ENCODE measurements at places on chromosomes 4 and X. TPM values are rescaled to one million over a fixed set of nuclear protein-coding genes. Genes with fewer than 3 reads are reported as not detected.

SORBS2 gene
- 61.9 TPM for total RNA-seq

PPA2 gene
- total RNA-seq = 58.4 TPM

DNA sequence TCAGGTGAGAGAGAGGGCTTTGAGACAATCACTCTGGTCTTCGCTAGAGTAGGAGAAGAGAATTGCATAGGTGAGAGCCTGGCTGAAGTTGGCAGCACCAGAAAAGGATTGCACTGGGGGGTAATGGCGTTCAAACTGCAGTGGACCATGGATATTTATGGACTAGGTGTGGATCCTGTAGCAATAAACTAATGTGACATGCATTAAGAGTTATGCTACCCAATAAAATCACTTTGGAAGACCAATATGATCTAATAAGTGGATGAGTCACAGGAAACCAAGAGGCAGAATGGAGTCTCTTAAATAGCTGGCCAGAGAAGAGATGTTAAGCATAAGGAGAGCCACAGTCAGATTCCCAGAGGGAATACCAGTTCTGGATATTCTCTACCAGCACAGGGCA, 259.8 kb downstream of the FBXO8 start:
- no peaks in the 10 kb centered on the region for H3K36me3 ChIP-seq
- no peak overlapping the region for H3K27ac ChIP-seq
- no peaks in the 10 kb centered on the region for H3K4me1 ChIP-seq

- H3K4me1 ChIP-seq = no peaks in the 10 kb centered on the region
- no peak overlapping the region for H3K27ac ChIP-seq
- no peaks in the 10 kb centered on the region for H3K27me3 ChIP-seq
- H3K4me3 ChIP-seq = no peak overlapping the region
- no peak for DNase-seq
Measured at GRCh38 chrX:120732879-120733278, 103.0 kb upstream of the C1GALT1C1 start.

GRCh38 chr4:119286377-119287002, 35.4 kb downstream of the FABP2 start:
- H3K4me3 ChIP-seq = no peak overlapping the region
- DNase-seq = peak; percentile 49
- H3K36me3 ChIP-seq = peaks cover under 1% of the 10 kb centered on the region
- H3K4me1 ChIP-seq = no peaks in the 10 kb centered on the region

Data from Peyer's patch (tissue), 4 donors.